Foreskin keratinocyte (primary cell): ENCODE measurements at places on chromosomes 2 and 18. TPM values are rescaled to one million over a fixed set of nuclear protein-coding genes. Genes with fewer than 3 reads are reported as not detected.

Gene DNMT3A
- total RNA-seq: 6.6 and 8.0 TPM in 2 replicates

Gene SPOPL
- total RNA-seq: 14.5 and 14.9 TPM in 2 replicates

Gene ATP8B1
- 13.5 and 14.7 TPM in 2 replicates for total RNA-seq

Gene CNTNAP5
- total RNA-seq: not detected in 2 replicates

Gene KCTD18
- 14.9 TPM in 2 replicates for total RNA-seq

Gene GCFC2
- 14.2 and 16.7 TPM in 2 replicates for total RNA-seq

Gene C1GALT1C1L
- total RNA-seq: 0.11 TPM in 1 of 2 replicates, not detected in the other

Gene OTOS
- total RNA-seq: not detected in 2 replicates

Gene PLCD4
- 4.0 and 4.1 TPM in 2 replicates for total RNA-seq

Gene CTAGE1
- total RNA-seq: not detected in 2 replicates

Gene MAPK4
- total RNA-seq: not detected in 2 replicates

Gene KCNS3
- total RNA-seq: 5.1 and 12.0 TPM in 2 replicates

Gene TCF23
- total RNA-seq: 0.03 and 0.04 TPM in 2 replicates

Gene KATNAL2
- 0.95 and 1.3 TPM in 2 replicates for total RNA-seq

Gene SCN9A
- 0.39 and 0.85 TPM in 2 replicates for total RNA-seq
